Activated CD4-positive, alpha-beta T cell treated with anti-CD3 and anti-CD28 coated beads for 36 hours (primary cell): ENCODE measurements at places on chromosomes 13 and 19.

- DNase-seq = no peak
Observed at GRCh38 chr13:76048131-76048530, 412.0 kb downstream of the LMO7 start.

DNA sequence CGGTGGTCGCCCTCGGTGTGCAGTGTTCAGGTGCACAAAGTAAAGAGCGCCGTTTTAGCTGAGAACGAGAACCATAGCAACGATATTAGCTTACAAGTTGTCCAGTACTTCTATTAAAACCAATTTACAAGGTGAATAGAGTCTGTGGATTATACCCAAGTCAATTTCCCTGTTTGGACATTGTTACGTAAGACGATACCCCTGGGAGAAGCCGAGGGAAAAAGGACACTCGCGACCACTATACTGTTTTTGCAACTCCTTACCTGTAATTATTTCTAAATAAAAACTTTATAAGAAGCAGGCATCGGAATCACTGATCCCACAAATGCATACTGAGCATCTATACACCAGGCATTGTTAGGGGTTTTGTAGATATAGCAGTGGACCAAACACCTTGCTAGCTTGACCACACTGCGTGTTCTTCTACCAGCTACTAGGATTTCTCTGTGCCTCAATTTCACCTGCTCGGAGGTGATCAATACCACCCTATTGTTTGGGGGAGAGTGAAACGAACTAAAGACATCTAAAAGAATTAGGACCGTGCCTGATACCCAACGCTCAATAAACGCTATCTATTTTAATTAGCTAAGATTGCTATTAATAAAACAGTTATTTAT lies 488 bp upstream of the EEF2 start:
- DNase-seq = no peak

DNA sequence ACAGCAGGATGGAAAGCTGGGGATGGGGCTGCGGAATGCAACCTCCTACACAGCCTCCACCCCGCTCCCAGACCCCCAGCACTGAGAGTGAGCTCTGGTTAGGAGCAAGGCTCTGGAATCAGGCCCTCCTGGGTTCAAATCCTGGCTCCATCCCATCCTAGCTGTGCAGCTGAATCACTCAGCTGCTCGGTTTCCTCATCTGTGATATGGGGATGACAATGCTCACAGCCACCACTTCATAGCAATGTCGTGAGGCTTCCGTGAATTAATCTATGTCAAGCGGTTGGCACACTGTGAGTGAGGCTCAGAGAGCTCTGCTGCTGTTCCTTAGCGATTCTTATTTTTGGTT lies 538 bp downstream of the ACP7 start:
- DNase-seq = no peak

GRCh38 chr19:35977446-35978222 lies 17.4 kb upstream of the SDHAF1 start:
- DNase-seq = peak; percentile 63

DNA sequence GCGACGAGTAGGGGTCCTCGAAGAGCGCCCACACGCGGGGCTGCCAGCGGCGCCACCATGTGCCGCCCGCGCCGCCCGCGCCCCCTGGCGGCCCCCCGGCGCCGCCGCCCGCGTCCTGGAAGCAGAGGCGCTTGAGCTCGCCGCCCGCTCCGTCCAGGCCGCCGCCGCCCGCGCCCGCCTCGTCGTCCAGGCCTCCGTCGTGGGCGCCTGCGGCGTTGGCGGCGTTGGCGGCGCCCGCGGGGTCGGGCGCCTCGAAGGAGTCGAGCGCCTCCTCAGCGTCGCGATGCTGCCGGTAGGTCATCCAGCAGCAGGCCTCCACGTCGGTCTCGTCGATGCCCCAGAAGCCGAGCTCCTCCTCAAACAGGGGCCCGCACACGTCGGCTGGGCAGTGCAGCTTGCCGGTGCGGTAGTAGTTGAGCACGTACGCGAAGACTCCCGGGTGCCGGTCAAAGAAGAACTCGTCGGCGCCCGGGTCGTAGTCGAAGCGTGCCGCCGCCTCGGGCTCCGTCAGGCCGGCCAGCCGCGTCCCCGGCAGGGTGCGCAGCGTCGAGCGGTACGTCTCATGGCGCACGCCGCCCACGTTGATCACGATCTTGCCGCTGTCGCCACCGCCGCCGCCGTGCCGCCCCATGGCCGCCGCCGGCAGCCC lies 829 bp downstream of the KCNC3 start:
- peak; percentile 76 for DNase-seq

GRCh38 chr13:46667687-46668281 lies 114.8 kb downstream of the LRCH1 start:
- no peak for DNase-seq
